Activated CD8-positive, alpha-beta T cell treated with anti-CD3 and anti-CD28 coated beads, Interleukin-2, amount 10 ng/mL, durations not matched to agents 7 days and 5 days (primary cell): ENCODE measurements at places on chromosomes 16 and 17. TPM values are rescaled to one million over a fixed set of nuclear protein-coding genes. Genes with fewer than 3 reads are reported as not detected.

DNA sequence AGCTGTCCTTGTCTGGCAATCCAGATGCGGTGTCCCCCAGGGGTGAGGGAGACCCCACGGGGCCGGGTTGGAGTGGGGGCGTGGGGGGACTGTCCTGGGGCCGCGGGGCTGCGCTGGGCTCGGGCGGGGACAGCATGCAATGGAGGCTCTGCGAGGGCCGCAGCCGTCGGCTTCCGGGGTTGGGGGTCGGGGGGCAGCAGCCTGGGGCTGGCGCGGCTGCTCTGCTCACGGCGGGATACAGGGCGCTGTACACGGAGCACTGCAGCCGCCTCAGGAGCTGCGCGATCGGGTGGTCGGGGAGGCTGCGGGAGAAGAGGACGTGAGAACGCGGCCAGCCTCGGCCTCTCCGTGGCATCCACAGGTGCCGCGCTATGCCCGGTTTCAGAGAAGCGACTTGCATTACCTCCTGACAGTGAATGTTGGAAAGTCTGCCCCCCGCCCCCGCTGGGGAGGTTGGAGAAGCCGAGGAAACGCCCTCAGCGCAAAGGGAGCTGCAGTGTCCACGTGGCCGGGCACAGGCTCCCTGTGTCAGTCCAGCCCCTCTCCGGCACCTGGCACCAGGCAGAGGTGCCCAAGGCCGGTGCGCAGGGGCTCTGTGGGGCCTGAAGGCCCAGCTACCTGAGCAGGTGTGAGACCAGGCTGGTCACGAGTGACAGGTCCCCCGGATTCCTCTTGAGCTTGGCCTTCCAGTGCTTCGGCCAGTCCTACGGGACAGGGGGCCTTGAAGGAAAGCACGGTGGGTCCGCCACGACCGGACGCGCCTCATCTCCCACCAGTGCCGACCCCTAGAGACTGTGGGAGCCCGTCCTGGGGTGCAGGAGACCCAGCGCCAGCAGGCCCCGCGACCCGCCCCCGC is 9.4 kb upstream of the SPATA2L start:
- H3K27ac ChIP-seq: no peak overlapping the region
- no peaks in the 10 kb centered on the region for H3K27me3 ChIP-seq
- peaks cover 9% of the 10 kb centered on the region for H3K36me3 ChIP-seq
- DNase-seq: no peak
- H3K4me3 ChIP-seq: no peak overlapping the region
- peaks cover 16% of the 10 kb centered on the region for H3K4me1 ChIP-seq

- DNase-seq: peak; percentile 52
- peaks cover 31% of the 10 kb centered on the region for H3K4me1 ChIP-seq
- H3K27ac ChIP-seq: peak within 1 kb of the TSS; percentile 46
- H3K27me3 ChIP-seq: no peaks in the 10 kb centered on the region
- no peaks in the 10 kb centered on the region for H3K36me3 ChIP-seq
These were observed at the start of gene TBKBP1 for GRCh38 chr17:47693731-47694580. TBKBP1 (plus strand) TSS chr17:47694161; CDS start chr17:47696113, 1,952 bp downstream.

GRCh38 chr17:55444471-55445441 is 23.1 kb upstream of the MMD start:
- peak overlapping the region; percentile 43 for H3K27ac ChIP-seq
- H3K4me1 ChIP-seq: peaks cover 3% of the 10 kb centered on the region
- DNase-seq: no peak
- H3K4me3 ChIP-seq: no peak overlapping the region
- peaks cover 4% of the 10 kb centered on the region for H3K27me3 ChIP-seq

DNA sequence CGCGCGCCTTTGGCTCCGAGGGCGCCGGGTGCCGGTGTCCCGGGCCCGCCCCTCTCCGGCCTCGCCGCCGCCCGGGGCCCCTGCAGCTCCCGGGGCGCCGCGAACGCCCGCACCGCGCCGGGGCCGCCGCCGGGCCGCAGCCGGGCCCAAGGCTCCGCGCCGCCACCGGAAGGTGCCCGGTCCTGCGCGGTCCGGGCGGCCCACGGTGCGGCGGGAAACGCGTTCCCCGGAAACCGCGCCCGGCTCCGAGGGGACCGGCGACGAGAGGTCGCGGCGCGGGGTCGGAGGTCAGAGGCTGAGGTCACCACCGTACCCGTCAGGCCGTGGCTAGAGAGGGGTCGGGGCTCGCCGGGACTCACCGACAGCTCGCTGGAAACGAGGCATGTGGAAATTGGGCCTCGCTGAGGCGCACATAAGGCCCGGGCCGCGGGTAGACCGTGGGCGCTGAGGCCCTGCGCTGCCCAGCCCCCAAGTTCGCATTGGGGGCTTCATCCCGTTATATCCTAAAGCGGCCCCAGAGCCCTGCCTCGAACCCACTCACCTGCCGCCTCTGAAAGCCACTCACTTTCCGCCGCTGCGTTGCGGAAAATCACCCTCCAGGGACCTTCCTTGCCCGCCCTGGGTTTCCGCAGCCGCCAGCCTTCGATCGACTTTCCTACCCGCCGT is at the start of gene DUS1L:
TSS of gene DUS1L (minus strand) at position 167 of the 666 bp plus-strand sequence. CDS start 745 bp downstream, outside the sequence.
- peaks cover 19% of the 10 kb centered on the region for H3K4me1 ChIP-seq
- no peaks in the 10 kb centered on the region for H3K36me3 ChIP-seq
- DNase-seq: peak; percentile 70
- no peaks in the 10 kb centered on the region for H3K27me3 ChIP-seq
- H3K4me3 ChIP-seq: peak within 1 kb of the TSS; percentile 84

TERF2IP gene
- total RNA-seq: 63.2 TPM
